ENCODE measurements at places on chromosomes 2 and 18. TPM values are rescaled to one million over a fixed set of nuclear protein-coding genes. Genes with fewer than 3 reads are reported as not detected.

DNA sequence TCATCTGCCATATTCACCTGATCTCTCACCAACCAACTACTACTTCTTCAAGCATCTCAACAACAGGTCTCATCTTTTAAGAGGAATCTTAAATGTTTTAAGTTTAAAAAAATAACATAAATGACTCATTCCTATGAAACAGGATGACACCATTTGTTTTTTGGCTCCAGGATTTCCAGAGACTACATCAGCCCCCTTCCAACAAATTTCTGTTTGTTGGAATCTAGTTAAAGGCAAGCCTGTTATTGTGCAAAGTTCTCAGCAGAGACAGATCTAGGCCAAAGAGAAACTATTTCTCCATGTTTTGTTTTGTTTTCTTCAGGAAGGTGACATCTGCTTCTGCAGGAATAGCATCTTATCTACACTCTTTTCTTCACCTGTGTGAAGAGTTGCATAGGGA lies 204.8 kb upstream of the SH3BP4 start:
- DNase-seq, result no peak

DNA sequence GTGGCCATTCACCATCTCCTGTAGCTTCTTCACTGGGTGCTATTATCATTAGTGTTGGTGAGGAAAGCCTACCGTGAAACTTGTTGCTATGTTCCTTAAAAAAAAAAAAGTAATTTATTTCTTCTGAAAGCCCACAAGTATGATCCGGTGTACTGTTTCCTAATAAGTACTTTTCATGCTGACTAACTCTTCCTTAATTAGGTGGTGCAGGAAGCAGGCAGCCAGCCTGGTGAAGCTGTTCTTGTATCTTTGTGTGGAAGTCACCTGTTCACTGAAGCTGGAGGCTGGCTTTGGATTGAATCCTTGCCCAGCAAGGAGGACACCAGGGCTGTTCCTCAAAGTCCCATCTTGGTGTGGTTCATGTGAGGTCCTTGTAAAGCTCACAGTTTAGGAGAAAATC lies 321.7 kb upstream of the THSD7B start:
- DNase-seq, result no peak

DNA sequence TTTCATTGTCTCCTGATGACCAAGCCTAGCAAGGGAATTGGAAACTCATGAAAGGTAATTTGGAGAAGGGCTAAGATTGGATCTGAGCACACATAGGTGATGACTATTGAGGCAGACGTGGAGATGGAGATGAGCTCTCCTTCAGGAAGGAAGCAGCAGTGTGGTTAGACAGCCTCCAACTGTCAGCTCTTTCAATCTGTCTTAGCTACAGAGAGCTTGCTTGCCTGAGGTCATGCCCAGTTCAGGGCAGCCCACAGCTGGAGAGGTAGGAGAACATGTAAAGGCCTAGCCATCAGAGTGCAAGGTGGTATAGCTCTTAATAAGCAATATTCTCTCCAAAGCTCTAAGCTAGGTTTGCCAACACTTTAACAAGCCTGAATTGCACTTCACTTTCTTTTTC lies 79.2 kb downstream of the THSD7B start:
- no peak for DNase-seq

DNA sequence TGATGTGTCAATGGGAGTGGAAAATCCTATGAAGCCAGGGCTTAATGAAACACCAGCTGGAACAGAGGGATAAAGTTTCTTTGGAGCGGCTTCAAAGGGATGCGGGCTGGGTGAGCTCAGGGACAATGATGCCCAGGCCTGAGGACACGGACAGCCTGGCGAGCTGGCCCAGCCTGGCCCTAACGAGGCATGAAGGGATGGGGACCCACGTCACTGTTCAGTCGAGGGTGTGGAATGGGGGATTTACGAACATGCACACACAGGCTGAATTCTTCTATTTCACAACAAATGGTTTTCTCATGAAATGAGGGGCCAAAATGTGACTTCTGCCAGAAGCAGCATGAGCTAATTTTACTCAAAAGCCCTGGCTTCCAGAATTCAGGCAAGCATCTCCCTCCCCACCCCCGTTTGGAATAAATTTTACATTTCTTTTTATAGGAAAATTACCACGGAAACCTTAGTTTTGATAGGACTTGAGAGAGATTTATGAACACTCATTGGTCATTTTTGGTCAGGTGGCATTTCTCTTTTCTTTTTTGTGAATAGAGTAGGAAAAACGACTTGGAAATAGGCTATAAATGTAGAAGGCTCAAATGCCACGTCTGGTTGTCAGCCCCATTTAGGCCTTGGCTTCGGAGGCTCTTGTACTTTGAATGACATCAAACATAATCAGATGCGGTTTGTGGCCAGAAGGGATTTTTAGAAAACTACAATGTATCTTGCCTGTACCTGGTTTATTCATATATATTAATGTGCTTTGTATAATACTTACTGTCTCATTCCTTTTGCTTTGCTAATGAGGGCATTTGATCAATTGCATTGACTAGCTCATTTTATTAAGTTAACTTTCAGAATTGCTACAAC lies 893.8 kb upstream of the CELF4 start:
- peak; percentile 28 for DNase-seq

- DNase-seq, result peak; percentile 60
Measured at GRCh38 chr2:38092196-38092902, 16.4 kb upstream of the CYP1B1 start.

GRCh38 chr2:204669382-204669781 lies 124.1 kb downstream of the PARD3B start:
- DNase-seq, result no peak

GRCh38 chr2:19114754-19115231 lies 243.6 kb downstream of the OSR1 start:
- peak; percentile 28 for DNase-seq

GRCh38 chr18:3952031-3952430 lies 502.1 kb downstream of the TGIF1 start:
- DNase-seq, result no peak

- DNase-seq, result no peak
Measured at GRCh38 chr2:27627963-27628766, 647 bp downstream of the CCDC121 start.

DNA sequence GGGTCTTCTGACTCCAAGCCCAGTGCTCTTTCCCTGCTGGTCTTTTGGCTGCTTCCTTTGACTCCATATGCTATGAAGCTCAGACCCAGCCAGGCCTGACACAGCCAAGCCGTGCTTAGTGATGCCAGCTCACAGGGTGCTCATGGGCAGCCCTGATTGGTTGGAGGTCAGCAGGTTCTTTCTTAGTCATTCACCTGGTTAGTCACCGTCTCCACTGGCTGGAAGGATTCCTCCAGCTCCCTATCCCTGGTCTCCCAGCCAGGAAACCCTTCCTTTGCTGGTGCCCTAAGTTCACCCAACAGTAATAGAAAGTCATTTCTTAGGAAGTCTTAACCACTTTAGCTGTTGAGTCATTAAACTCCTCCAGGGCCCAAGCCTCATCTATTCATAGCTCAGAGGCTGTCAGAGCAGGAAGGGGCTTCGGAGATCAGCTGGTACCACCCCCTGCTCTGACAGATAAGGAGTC lies 3.9 kb downstream of the KCNK3 start:
- no peak for DNase-seq

GRCh38 chr2:181789827-181790448 lies 101.6 kb upstream of the ITPRID2 start:
- no peak for DNase-seq

DNA sequence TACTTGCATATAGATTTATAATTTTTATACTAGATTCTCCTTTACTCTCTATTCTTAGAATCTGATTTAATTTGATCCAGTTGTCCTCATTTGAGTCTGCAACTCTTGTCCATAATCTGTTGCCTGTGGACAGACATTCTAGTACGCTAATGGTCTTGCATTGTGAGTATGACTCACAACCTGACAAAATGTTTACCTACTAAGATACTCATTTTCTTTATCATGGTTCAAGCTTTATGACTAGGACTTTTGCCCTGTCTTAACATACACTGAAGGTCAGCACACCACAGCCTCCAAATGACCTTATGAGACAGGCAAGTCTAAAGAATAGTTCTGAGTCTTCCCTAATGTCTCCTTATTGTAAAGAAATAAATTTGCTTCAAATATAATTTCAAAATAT lies 142.3 kb upstream of the CDH7 start:
- no peak for DNase-seq

NPAS2 gene
- total RNA-seq, result 51.2 TPM

LRRTM1 gene
- total RNA-seq, result 0.41 TPM

ABCG5 gene
- not detected for total RNA-seq

IL1R1 gene
- total RNA-seq, result 60.8 TPM

PLEKHH2 gene
- 3.1 TPM for total RNA-seq

HOXD4 gene
- 0.29 TPM for total RNA-seq

CRYGC gene
- not detected for total RNA-seq
